ENCODE measurements at places on chromosomes 1 and 21.

- DNase-seq = no peak
These were observed 43.4 kb downstream of the IGSF5 start for GRCh38 chr21:39788383-39788782.

DNA sequence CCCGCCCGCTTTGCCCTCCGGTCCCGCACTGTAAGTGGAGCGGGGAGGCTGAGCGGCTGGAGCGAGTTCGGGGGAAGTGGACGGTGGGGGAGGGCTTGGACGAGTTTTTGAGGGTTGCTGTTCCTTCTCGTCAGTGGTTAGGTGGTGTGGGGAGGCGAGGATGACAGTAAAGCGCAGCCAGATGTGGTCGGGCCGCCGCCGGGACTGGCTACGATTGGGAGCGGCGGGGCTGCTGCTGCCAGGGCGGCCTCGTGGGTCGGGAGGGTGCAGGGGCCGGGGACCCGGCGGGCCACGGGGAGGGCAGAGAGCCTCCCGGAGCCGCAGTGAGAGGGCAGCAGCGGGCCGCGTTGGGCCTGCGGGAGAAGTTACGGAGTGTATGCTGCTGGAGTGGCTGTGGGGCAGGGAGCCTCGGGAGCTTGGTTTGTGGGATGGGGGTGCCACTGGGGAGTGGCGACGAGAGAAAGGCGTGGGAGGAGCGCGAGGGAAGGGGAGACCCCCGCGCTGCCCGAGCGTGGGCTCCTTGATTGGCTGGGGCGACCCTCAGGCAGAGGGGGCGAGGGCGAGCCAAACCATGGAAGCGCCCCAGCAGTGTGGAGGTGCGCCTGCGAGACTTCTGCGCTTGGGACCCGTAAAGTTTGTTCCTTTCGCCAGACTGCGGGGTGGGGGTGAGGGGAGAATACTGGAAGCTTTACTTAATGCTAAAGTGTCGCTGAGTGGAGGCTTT is 2.1 kb downstream of the ADGRL2 start:
- no peak for DNase-seq

DNA sequence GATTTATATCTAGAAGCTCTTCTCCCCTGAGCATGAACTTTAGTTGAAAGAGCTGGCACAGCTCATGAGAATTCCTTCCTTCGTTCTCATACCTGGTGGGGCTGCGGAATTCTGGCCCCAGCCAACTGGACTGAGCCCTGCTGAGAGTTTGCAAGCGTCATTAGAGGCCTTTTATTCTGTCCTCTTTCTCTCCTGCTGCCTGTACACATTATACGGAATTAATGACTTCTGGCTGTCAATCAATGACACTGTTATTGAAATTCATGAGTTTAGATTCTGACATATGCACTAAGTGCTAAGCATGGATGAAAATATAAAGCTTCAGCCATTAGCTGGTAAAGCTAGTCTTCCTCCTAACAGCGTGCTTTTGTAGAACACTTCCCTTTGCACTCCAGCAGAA is 27.5 kb downstream of the KAZN start:
- DNase-seq = no peak

DNA sequence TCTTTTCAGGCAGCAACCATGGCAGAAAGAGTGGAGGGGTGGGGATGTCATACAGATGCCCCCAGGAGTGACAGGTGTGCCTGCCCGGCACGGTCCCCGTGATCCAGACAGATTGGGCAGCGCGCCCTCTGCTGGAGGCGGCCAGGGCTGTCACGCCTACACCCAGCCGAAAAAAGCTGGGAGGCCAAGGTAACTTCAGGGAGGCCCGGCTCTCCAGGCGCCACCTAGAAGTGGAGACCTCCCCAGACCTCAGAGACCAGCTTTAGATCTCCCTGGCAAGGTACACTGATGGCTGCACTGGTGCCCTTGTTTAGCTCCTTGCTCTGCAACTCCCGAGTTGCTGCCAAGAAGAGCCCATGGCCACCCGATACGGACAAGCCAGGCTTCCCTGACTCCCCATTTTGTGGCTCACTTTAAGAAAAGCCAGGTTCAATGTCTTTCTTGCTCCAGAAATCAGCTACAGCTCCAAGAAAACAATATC is 6.6 kb downstream of the GOLT1A start:
- DNase-seq = peak; percentile 55

GRCh38 chr1:161207173-161207572 is 5.0 kb downstream of the NDUFS2 start:
- no peak for DNase-seq

GRCh38 chr1:218466341-218467010 is 121.3 kb downstream of the TGFB2 start:
- DNase-seq = no peak

- DNase-seq = no peak
These were observed 660 bp downstream of the PGBD5 start for GRCh38 chr1:230425252-230426091.
